ENCODE measurements at places on chromosomes 12 and 14.
A peak's percentile ranks its signal among the peaks of the same experiment; 100 is the strongest.

DNA sequence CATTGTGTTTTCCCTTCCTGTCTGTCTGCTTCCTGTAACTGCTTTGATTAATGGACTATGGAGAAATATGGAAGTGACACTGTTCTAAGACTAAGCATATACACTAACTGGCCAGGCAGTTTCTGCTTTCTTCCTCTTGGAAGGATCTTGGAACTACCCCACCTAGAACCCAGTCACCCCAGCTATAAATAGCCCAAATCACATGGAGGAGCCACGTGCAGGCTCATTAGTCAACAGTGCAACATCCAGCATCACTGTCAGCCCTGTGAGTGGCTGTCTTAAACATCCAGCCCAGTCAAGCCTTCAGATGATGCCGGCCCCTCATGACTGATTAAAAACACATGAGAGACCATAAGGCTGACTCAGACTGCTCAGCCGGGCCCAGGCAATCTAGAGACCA, 39.2 kb downstream of the BCAT1 start:
- DNase-seq = peak; percentile 70

- no peak for DNase-seq
Observed at GRCh38 chr12:64720884-64721283, 38.3 kb downstream of the GNS start.

DNA sequence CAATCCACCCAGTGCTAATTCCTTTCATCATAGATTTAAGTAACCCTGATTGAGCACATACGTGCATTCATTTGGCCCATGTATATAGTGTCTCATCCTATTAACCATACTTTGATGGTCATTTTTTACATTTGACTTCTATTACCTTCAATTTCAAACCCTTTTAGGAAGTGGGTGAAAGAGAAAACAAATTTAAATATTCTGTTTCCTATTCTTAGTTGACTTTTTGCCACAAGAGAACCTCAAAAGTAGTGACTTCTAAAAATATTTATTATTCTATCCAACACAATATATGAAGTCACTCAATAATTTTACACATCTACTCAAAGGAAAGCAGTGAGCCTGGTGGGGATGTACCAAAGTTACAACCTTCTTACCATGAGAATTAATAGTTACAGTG, 164.9 kb downstream of the CEP128 start:
- DNase-seq = no peak

- DNase-seq = no peak
Observed at GRCh38 chr14:102043251-102044025, 43.4 kb downstream of the HSP90AA1 start.

GRCh38 chr12:4119157-4119761, 154.3 kb upstream of the CCND2 start:
- no peak for DNase-seq

DNA sequence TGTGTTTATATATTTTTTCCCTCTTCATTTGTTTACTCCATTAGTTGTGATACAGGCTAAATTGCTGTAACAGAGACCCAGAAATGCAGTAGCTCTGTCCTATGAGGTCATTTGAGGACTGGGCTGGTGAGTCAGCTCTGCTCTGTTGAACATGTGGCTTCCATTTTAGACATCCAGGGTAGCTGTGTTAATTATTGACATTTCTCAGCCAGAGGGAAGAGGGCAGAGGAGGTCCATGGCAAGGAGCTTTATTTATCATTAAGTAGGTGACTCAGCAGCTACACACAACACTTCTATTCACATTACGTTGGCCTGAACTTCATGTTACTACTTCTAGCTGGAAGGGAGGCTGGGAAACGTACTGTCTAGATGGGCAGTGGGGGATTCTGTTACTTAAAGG, 85.4 kb downstream of the PTCSC3 start:
- peak; percentile 56 for DNase-seq

GRCh38 chr14:89371585-89372511, 45.2 kb downstream of the FOXN3 start:
- DNase-seq = no peak

- DNase-seq = no peak
Observed at GRCh38 chr12:128911861-128912260, 58.6 kb downstream of the GLT1D1 start.

GRCh38 chr12:49698619-49699545, 8.3 kb downstream of the FMNL3 start:
- no peak for DNase-seq

GRCh38 chr12:131671276-131671675, 39.6 kb upstream of the SFSWAP start:
- DNase-seq = no peak

GRCh38 chr12:121216102-121216501, 6.2 kb downstream of the P2RX4 start:
- no peak for DNase-seq

DNA sequence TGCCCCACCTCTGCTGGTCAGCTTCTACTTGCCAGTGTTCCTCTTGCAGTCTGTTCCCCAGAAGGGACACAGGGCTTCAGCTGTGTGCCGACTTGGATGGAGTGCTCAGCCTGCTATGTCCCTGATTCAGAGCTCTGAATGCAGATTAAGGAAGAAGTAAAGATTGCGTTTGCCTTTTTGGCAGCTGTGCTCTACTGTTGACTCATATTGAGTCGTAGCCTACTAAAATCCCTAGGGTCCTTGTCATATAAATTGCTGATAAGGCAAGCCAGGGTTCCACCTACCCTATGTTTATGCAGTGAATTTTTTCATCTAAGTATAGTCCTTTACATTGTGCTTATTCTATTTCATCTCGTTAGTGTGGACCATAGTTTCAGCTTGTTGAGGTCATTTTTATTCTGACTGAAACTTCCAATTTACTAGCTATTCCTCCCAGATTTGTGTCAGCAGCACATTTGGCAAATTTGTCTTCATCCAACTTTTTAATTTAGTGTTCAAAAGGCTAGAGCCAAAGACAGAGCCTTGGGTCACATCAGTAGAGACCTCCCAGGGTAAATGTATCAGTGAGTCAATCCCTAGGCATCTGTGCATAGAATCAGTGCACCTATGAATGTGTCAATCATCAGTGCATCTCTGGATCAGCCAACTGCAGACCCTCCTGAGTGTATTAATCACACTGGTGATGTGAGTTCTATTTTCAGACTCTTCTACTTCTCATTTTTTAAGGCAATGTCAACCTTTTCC, 31.9 kb downstream of the CACNA1C start:
- DNase-seq = no peak

GRCh38 chr14:100609941-100610391, 22.7 kb upstream of the BEGAIN start:
- no peak for DNase-seq

DNA sequence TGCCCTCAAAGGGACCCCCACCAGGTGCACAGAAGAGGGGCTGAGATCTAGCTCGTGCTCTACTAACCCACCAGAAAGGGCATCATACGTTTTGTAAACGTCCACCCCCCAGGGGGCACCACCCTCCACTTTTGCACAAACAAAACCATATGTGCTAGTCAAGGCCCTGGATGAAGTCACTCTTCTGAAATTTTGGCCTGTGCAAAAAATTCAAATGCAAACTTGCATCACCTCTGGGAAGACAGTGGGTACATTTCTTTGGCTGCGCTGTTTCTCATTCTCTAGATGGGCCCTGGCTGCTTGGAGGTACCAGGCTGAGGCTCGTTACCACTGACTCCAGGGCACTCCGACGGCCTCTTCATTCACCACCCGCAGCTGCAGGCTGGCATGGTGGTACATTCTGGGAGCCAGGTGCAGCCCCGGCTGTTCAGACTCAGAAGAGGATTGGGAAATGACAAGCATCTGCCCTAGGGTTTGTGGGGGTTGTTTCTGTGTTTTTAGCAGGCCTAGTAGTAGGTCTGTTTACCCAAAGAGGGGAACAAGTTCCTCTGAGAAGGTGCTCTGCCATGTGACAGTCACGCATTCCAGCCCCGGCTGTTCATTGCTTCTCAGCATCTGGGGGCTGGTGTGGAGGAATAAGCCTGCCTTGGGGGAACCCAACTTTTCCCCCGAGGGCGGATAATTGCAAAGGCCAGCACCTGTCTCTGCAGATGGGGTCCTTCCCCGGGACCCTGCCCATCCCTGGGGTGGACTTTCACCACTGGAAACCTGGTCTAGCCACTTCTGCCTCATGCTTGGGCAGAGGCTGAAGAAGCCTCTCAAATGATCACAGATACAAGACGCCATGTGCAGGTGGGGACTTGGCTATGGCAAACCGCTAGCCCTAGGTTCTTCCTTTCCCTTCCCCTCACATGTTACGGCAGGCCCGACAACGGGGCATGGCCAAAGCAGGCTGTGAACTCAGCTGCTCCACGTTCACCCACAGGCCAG, 147.6 kb downstream of the DPF3 start:
- DNase-seq = peak; percentile 60

GRCh38 chr12:124422142-124422569, 127.3 kb downstream of the RFLNA start:
- DNase-seq = no peak

DNA sequence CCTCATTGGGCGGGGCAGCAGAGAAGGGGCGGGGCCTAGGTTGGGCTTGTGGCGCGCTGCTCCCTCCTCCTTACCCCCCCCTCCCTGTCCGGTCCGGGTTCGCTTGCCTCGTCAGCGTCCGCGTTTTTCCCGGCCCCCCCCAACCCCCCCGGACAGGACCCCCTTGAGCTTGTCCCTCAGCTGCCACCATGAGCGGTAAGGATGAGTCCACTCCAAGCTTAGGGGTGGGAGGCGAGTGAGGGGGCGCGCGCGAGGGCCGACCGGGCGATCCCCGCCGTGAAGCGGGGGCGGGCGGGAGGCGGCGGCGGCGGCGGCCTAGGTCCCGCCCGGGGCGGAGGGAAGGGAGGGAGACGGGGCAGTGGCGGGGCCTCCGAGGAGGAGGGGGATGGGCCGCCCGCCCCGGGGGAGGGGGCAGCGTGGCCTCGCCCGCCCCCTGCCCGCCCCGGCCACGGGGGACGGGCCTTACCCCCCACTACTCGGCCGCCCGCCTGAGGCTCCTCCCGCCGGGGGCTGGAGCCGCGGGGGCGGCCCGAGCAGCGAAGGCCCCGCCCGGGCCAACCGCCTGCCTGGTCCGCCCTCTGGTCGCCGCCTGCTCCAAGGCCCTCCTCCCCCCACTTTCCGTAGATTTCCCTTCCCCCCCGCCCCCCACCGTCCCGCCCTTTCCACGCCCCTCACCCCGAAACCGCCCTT, at the start of gene SP1:
TSS of gene SP1 (plus strand) at position 73 of the 690 bp plus-strand sequence. CDS start at position 189, 116 bp downstream.
- DNase-seq = peak; percentile 70

- no peak for DNase-seq
Observed at GRCh38 chr12:101186291-101186690, 23.7 kb downstream of the SLC5A8 start.

DNA sequence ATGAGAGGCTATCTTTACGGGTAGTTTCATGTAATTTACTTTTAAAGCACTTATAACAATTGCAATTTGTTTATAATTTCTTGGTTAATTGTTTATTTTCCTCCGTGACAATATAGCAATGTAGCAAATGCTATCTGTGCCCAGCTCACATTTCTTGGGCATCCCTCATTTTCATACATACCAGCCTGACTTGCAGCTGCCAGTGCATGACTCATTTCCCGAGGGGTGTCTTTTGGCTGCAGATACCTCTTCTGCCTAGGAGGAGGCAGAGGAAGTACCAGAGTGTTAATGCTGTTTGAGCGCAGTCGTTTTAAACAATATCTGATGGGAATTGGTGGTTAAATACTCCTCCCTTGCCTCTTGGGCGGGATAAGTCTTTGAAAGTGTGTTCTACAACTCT, 104.2 kb upstream of the ABCD2 start:
- DNase-seq = no peak

GRCh38 chr12:116391501-116391900, 114.0 kb upstream of the MED13L start:
- no peak for DNase-seq

GRCh38 chr14:52025310-52025709, 36.0 kb downstream of the RTRAF start:
- DNase-seq = peak; percentile 86

GRCh38 chr12:123163227-123163626, 12.3 kb upstream of the PITPNM2 start:
- no peak for DNase-seq

DNA sequence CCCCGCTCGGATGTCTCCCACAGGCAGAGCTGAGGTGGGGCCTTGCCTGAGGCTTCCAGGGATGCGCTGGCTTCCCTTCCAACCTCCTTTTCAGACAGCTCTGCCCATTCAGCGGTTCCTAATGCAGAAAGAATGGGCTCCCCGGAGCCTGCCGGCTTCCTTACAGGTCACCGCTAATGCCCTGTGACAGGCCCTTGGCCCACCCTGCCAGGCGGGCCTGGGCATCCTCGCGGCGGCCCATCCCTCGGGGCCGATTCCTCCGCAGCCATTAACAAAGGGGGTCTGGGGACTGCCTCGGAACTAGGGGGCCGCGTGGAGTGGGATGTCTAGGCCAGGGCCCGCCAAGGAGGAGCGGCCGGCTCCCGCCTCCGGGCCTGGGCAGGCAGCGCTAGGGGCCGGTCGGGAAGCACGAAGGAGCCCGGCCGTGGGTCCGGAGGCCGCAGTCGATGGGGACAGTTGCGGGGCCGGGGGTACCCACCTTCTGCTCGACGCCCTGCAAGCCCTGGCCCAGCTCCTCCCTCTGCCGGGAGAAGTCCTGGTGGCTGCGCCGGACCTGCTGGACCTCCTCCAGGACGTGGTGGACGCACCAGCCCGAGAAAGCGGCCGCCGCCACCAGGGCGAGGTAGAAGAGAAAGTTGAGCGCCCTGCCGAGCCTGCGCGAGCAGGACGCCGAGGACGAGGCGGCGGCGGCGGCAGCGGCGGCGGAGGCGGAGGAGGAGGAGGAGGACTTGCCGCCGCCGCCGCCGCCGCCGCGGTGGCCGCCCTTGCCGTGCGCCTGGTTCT, 738 bp downstream of the CKAP4 start:
- no peak for DNase-seq

GRCh38 chr14:28773176-28773575, 6.6 kb downstream of the FOXG1 start:
- DNase-seq = no peak

DNA sequence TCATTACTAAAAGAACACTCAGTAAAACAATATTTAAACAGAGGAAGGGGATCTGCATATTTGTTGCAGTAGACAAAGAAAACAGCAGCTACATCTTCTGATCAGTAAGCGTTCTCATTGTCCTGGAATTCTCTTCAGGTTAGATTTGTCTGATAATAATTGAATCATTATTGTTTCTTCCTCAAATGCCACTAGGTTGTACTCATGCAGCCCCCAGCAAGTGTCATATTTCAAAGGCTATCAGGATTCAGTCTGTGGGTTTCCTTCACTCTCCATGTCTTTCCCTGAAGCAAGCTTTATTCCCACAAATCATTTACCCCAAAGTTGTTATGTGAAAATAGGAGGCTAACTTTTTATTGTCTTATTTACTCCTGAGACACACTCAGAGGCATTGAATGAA, 14.7 kb downstream of the PIK3C2G start:
- DNase-seq = no peak

- no peak for DNase-seq
Observed at GRCh38 chr12:70094467-70094866, 148.8 kb upstream of the CNOT2 start.
